ENCODE measurements at places on chromosomes 7 and 10.

- DNase-seq = no peak
These were observed 53.9 kb downstream of the USP6NL start for GRCh38 chr10:11557513-11557912.

- DNase-seq = no peak
These were observed 192.5 kb downstream of the GFRA1 start for GRCh38 chr10:116080553-116080952.

DNA sequence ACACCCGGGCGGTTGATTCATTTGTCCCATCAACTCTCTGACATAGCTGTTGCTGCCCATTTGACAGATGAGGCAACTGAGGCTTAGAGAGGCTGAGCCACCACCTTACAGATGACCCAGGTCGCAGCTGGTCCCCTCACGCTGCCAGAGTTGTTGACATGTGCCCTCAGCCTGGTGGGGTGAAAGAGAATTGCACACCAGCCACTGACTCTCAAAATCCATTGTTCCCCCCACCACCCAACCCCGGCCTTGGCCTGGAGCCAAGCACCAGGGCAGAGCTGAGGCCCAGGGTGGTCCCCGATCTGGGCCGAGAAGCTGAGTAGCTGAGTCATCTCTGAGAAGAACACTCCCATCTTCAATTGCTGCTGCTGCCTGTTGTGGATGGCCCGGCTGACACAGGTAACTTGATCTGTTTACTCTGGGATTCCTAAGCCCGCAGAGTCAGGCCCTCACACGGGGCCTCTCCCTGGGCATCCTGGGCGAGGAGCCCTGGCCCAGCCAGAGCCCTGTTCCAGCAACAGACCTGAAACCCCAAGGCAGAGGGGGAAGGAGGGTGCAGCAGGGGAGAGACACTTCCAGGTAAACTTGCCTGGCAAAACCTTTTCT is 27.5 kb downstream of the PVRIG start:
- peak; percentile 28 for DNase-seq

DNA sequence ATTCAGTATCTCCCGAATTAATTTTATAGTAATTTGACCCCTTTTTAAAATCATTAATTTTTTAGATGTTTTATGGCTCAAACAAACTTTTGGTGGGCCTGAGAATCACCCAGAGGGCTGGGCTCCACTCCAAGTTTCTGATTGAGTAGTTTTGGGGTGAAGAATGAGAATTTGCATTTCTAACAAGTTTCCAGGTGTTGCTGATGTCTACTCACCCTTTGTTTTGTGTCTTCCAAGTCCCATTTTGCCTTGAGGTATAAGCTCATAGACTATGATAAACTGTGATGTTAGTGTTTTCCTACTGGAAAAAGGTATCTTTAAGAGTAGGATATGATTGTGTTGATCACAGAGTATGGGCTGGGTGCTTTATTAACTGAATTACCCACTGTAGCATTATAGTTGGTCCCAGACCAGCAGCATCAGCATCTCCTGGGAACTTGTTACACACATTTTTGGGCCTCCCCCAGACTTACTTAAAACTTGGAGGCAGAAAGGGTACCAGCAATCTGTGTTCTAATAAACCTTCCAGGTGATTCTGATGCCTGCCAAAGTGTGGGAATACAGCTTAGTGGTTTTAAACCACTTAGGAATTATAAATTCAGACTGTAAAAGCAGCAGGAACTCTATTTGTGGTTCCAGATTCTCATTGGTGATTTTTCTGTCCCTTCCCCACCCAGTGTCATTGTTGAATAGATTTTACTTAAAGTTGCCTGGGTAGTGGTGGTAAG is 19.1 kb downstream of the ZNRF2 start:
- no peak for DNase-seq

GRCh38 chr7:50534690-50535290 is 30.4 kb downstream of the DDC start:
- peak; percentile 52 for DNase-seq

- DNase-seq = no peak
These were observed 25.5 kb downstream of the SKIDA1 start for GRCh38 chr10:21499701-21500577.

DNA sequence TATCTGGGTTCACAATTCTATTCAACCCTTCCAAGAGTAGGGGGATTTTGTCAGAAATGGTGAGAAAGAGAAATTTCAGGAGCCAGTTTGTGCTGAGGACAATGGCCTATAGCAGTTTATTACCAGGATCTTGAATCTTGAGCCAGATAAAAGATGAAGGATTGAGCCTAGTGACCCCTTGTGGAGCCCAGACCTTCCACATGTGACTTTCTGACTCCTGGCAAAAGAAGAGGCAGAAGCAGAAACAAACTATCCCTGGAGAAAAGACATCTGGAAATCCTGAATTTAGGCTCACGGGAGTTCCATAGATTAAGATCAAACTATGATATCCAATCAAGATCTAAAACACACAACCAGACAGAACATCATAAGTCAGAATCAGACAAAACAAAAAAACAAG is 60.9 kb upstream of the CHRM2 start:
- DNase-seq = no peak

- DNase-seq = no peak
These were observed 193.9 kb upstream of the TCF7L2 start for GRCh38 chr10:112756235-112756527.

- no peak for DNase-seq
These were observed 865.4 kb upstream of the MBL2 start for GRCh38 chr10:53638006-53638405.
